ENCODE measurements at places on chromosomes 13 and 19. TPM values are rescaled to one million over a fixed set of nuclear protein-coding genes. Genes with fewer than 3 reads are reported as not detected.

- H3K27me3 ChIP-seq = no peaks in the 10 kb centered on the region
- H3K27ac ChIP-seq = peak overlapping the region; percentile 96
- H3K36me3 ChIP-seq = no peaks in the 10 kb centered on the region
- H3K4me1 ChIP-seq = peaks cover 41% of the 10 kb centered on the region
- H3K4me3 ChIP-seq = peak overlapping the region; percentile 84
- DNase-seq = no peak
Measured at GRCh38 chr19:571566-571974, 826 bp upstream of the BSG start.

DNA sequence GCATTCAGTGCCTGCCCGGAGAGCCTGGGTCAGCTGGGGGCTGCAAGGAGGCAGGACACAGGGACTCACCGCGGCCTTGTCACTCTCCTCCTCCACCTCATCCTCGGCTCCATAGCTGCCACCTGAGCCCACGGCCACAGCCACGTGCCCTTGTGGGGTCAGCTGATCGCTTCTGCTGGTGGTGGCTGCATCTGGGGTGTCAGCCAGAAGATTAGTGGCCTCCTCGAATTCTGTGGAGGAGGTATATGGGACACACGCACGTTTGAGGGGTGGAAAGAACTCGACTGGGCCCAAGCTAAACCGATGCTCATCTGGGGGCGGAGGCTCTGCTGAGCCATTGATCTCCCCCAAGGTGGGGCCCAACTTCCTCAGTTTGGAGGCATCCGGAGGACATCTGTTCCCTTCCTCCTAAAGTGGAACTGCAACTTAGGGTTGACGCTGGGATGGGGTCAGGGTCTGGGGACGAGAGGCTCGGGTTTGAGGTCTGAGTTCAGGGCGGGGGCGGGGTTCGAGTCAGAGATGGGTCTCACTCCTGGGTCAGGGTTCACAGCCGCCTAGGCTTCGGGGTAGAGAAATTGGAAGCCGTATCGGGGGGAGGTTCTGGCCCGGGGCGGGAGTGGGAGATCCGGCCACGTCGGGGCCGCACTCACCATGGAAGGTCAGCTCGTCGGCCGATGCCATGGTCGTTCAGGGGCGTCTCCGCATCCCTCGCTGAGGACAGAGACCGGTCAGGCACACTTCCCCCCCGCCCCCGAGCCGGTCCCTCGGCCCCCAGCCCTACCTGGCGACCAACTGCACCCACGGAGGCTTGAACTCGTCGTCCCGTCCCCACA is 493 bp downstream of the YIPF2 start:
- H3K4me1 ChIP-seq = peaks cover 32% of the 10 kb centered on the region
- H3K4me3 ChIP-seq = peak overlapping the region; percentile 94
- no peak for DNase-seq

DNA sequence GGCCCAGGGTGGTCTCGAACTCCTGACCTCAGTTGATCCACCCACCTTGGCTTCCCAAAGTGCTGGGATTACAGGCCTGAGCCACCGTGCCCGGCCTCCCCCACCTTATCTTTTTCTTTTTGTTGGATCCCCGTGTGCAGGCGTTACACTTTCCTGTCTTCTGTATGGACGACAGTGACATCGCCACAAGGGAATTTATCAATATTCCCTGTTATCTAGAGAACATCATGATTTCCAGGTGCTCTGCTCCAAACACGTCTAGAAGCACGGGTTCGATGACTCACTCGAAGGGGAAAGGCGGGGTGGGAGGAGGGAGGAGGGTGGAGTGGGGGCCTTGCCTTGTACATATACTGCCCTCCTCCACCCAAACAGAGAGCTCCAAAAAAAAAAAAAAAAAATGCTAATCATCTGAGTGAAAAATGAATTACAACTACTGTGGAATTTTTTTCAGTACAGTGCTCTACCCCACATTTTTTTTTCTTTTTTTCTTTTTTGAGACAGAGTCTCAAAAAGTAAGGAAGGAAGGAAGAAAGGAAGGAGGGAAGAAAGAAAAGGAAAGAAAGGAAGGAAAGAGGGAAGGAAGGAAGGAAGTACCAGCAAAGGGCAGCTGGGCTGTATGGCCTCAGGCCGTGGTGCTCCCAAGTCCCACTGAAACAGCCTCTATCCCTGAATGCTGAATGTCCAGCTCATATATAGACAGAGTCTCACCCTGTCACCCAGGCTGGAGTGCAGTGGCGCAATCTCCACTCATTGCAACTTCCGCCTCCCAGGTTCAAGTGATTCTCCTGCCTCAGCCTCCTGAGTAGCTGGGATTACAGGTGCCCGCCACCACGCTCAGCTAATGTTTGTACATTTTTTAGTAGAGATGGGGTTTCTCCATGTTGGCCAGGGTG is 36.8 kb downstream of the INSR start:
- H3K36me3 ChIP-seq = no peaks in the 10 kb centered on the region
- no peak for DNase-seq
- H3K27me3 ChIP-seq = no peaks in the 10 kb centered on the region
- no peak overlapping the region for H3K27ac ChIP-seq
- no peak overlapping the region for H3K4me3 ChIP-seq

SPTBN4 gene
- 1.3 TPM for total RNA-seq

GRCh38 chr13:30078059-30078458 is 227.6 kb upstream of the UBL3 start:
- peaks cover 3% of the 10 kb centered on the region for H3K27me3 ChIP-seq
- no peak overlapping the region for H3K4me3 ChIP-seq
- no peaks in the 10 kb centered on the region for H3K4me1 ChIP-seq
- DNase-seq = no peak

GRCh38 chr13:93172109-93172508 is 54.5 kb upstream of the GPC6 start:
- no peak for DNase-seq
- no peak overlapping the region for H3K27ac ChIP-seq
- no peaks in the 10 kb centered on the region for H3K27me3 ChIP-seq

MPND gene
- 20.4 TPM for total RNA-seq

C3 gene
- total RNA-seq = 0.60 TPM

TNFSF13B gene
- total RNA-seq = 12.4 TPM

DNA sequence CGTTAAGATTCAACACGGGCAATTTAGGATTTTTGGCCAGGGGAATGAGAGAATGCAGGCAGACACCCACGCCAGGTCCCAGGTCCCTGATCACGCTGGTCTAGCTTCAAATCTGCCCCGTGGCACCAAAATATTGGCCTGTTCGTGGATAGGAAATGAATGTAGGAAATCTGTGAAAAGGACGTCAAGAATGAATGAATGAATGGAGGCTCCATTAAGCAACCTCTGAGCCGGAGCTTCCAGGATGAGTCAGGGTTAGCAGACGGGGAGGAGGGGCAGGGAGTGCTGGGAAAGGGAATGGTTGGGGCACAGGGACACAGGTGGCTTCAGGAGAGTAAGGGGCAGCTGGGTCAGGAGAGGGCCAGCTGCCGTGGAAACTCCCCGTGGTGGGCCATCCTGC is 4.2 kb downstream of the SULT2B1 start:
- H3K27ac ChIP-seq = no peak overlapping the region
- H3K36me3 ChIP-seq = no peaks in the 10 kb centered on the region
- no peak overlapping the region for H3K4me3 ChIP-seq
- no peak for DNase-seq

DNA sequence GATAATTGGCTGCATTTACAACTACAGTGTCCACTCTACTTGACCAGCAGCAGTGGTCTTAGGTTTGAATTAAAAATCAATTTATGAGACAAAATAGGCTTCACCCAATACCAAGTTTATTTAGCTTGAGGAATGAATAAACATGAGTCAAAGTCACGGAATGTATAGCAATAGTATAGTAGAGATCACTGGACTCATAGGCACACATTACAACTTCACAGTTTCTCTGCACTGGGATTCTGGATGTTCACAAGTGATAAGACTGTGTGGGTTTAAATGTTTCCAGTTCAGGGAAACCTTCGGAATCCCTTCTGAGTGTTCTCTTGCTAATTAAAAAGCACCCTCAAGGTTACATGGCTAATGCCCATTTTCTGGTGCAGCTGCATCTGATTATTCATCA is 1064.9 kb downstream of the SLITRK5 start:
- H3K4me3 ChIP-seq = no peak overlapping the region
- no peak for DNase-seq
- no peaks in the 10 kb centered on the region for H3K27me3 ChIP-seq
- H3K27ac ChIP-seq = no peak overlapping the region
- no peaks in the 10 kb centered on the region for H3K36me3 ChIP-seq

DNA sequence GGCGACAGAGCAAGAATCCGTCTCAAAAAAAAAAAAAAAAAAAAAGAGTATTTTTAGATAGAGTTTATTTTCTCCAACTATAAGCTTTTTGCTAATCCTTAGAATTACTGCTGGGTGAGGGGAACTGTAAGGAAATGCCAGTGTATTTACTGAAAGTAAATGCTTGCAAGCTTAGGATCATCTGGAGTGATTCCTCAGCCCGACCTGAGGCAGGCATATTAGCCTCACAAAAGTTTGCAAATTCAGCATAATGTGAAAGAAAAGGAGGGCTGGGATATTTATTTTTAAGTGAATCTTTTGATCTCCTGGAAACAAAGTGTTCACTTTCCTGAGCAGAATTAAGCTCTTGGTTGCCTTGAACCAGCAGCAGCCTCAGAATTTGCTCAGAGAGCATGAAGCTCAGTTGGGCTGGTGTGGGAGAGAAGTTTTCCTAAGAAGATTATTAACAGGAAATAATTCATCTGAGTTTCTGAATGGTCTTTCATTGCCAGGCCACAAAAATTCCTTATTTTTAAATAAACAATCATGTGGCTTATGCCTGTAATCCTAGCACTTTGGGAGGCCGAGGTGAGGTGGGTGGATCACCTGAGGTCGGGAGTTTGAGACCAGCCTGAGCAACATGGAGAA is 24.7 kb upstream of the SPATA13 start:
- H3K27me3 ChIP-seq = peaks cover 4% of the 10 kb centered on the region
- no peak overlapping the region for H3K4me3 ChIP-seq

SSC5D gene
- 0.15 TPM for total RNA-seq

GRCh38 chr13:38875186-38875875 is 115.3 kb downstream of the STOML3 start:
- H3K4me3 ChIP-seq = no peak overlapping the region
- no peak overlapping the region for H3K27ac ChIP-seq
- H3K27me3 ChIP-seq = peaks cover 8% of the 10 kb centered on the region
- H3K36me3 ChIP-seq = no peaks in the 10 kb centered on the region
- DNase-seq = no peak

GRCh38 chr13:50955798-50956197 is 46.2 kb downstream of the RNASEH2B start:
- H3K4me1 ChIP-seq = peaks cover 3% of the 10 kb centered on the region
- H3K27ac ChIP-seq = no peak overlapping the region
- H3K4me3 ChIP-seq = no peak overlapping the region
- no peaks in the 10 kb centered on the region for H3K27me3 ChIP-seq
- H3K36me3 ChIP-seq = peaks cover 46% of the 10 kb centered on the region

GRCh38 chr13:111201304-111201940 is 86.3 kb downstream of the ARHGEF7 start:
- H3K36me3 ChIP-seq = peaks cover 41% of the 10 kb centered on the region
- H3K27me3 ChIP-seq = no peaks in the 10 kb centered on the region
- DNase-seq = no peak
- peaks cover 39% of the 10 kb centered on the region for H3K4me1 ChIP-seq
- no peak overlapping the region for H3K27ac ChIP-seq

DNA sequence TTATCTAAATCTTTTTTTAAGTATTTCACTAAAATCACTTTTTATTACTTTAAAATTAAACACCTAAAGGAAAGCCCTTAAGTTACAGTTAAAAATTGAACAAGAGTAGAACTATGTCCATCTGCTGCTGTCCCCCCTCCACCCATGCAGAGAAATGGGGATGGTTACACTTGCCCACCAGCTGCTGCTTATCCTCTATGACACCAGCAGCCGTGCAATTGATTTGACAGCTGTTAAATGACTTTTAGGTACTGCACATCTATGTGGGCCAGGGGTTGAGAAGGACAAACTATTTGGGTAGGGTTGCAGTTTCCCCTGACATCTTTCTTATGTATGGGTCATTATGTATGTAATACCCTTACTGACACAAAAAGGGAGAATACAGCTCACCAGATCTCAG is 77.2 kb downstream of the TBC1D4 start:
- no peaks in the 10 kb centered on the region for H3K4me1 ChIP-seq
- H3K27ac ChIP-seq = no peak overlapping the region
- peaks cover 13% of the 10 kb centered on the region for H3K27me3 ChIP-seq
- H3K4me3 ChIP-seq = no peak overlapping the region
- no peak for DNase-seq
- H3K36me3 ChIP-seq = no peaks in the 10 kb centered on the region

SLC10A2 gene
- total RNA-seq = not detected

DNA sequence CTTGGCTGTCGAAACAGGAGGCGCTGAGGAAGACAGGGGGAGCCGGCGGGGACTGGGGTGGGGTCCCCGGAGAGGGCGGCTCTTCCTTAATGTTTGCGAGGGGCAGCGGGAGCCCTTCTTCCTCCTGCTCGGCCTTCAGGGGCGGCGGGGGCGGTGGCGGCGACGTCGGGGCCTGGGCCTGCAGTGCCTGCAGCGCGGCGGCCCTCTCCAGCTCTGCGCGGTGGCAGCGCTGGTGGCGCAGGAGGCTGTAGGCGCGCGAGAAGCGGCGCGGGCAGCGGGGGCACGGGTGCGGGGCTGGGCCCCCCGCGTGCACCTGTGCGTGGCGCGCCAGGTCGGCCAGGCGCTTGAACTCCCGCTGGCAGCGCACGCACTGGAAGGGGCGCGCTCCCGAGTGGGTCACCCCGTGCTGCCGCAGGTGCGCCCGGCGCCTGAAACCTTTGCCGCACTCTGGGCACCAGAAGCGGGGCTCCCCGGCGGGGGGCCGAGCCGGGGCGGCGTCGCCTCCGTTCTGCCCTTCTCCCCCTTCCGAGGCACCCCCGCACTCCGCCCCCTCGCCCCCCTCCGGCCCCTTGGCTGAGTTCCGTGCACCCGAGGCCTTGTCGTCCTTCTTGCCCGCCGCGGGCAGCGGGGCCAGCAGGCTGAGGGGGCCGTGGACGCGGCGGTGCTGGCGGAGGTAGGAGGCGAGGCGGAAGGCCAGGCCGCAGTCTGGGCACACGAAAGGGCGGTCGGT is 2.5 kb downstream of the ZNF579 start:
- no peak overlapping the region for H3K4me3 ChIP-seq
- H3K36me3 ChIP-seq = peaks cover 9% of the 10 kb centered on the region
- no peak for DNase-seq
- H3K27ac ChIP-seq = no peak overlapping the region

Data from activated CD4-positive, alpha-beta memory T cell treated with anti-CD3 and anti-CD28 coated beads, Interleukin-2, amount 10 ng/mL, durations not matched to agents 7 days and 5 days (primary cell).